HFFc6 (cell line): ENCODE measurements at places on chromosomes 6 and 20. TPM values are rescaled to one million over a fixed set of nuclear protein-coding genes. Genes with fewer than 3 reads are reported as not detected.

KCNB1 gene
- total RNA-seq, result 0.05 to 0.27 TPM (median 0.18 TPM) in 3 replicates

SYCP2L gene
- not detected in 2 replicates for total RNA-seq

RIPOR3 gene
- 0.07 to 0.16 TPM (median 0.11 TPM) in 3 replicates for total RNA-seq

TPD52L1 gene
- total RNA-seq, result 11.2 to 32.6 TPM (median 15.4 TPM) in 3 replicates

HTR1E gene
- not detected in 3 replicates for total RNA-seq

VSTM2L gene
- 0.55 TPM in 1 of 2 replicates, not detected in the other for total RNA-seq

DNA sequence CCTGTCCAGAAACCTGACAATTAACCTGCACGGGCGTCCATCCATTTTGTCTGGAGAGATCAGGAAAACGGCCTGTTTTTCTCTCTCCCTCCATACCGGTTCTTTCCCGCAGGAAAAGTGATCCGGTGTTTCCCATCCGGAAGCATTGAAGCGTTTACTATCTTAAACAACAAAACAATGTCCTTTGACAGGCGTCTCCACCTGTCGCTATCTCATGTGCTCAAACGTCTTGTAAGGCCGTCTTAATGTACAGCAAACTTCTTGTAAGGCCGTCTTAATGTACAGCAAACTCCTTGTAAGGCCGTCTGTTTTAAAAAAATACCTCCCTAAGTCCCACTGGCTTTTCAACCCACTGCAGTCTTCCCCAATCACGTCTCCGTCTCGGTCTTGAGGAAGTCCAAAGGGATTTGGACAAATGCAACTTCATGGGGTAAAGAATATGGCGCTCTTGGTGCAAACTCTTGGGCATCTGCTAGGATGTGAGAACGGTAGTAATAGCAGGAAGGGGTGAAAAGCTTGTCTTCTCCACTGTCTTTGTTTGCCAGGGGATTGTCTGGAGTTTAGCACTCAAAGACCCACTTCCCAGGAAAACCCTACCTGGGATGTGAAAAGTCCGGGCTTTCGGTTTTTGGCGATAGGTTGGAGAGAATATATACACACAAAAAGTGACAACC is 29.9 kb upstream of the TRIM27 start:
- peak overlapping the region; percentile 88 for H3K4me3 ChIP-seq
- peaks cover 6% of the 10 kb centered on the region for H3K27me3 ChIP-seq
- DNase-seq, result no peak
- H3K27ac ChIP-seq, result no peak overlapping the region

DNA sequence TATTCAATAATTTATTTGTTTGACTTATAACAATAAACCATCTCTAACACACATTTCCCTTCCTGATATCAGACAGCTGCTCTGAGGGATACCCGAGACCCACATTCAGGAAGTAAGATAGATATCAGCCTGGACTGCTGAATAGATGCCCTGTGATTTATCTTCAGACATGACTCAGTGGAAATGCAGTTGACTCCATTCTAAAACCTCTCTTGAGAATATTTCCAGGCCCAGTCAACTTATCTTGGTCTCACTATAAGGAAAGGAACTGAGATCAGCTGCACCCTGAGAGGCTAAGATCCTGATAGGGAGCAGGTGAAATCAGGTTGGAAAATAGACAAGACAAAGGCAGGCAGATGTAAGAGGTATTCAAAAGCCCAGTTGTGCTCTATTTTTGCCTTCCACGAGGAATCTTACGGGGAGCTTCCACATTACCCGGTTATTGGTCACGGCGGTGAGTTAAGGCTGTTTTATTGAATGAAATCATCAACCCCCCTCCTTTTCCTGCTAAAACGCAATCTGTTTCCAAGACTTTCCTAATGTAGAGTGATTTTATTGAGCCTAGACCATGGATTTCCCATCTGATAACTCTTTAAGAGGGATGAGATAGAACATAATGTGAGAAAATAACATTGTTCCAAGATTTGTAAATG is 25.5 kb downstream of the C6orf15 start:
- H3K27ac ChIP-seq, result peak overlapping the region; percentile 85
- H3K4me1 ChIP-seq, result peaks cover 41% of the 10 kb centered on the region
- peaks cover 2% of the 10 kb centered on the region; the same call in 1 of the 2 replicates for H3K27me3 ChIP-seq
- no peaks in the 10 kb centered on the region for H3K36me3 ChIP-seq
- DNase-seq, result peak; percentile 78

DNA sequence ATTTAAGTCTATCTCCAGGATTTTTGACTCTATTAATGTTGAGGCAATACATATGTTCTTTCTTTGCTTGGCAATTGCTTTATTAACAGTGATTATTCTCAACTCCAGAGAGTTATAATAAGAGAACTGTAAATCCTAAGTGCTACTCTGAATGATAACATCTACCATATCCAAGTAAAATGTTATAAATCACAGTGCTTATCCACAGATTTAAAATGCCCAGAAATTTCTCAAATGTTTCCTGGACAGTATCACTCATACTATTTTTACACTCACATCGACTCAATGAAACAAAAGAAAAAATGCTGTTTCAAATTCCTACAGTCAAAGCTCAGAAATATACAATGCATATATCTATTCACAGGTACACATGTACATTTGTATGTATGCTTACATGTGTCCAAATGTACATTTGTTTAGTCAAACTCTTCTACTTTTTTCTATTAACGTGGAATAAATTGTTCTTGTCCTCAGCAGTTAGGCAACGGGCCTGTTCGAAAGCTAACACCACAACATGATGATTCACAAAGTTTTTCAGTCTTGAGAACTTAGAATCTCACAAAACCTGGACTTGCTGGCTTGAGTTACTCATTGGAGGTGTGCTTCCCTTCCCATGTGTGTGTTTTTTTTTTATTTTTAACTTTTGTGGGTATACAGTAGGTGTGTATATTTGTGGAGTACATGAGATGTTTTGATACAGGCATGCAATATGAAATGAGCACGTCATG is 193.0 kb downstream of the GJA10 start:
- H3K36me3 ChIP-seq, result no peaks in the 10 kb centered on the region
- H3K27me3 ChIP-seq, result peaks cover 3% of the 10 kb centered on the region; the same call in 1 of the 2 replicates
- no peak for DNase-seq
- no peaks in the 10 kb centered on the region for H3K4me1 ChIP-seq

DNA sequence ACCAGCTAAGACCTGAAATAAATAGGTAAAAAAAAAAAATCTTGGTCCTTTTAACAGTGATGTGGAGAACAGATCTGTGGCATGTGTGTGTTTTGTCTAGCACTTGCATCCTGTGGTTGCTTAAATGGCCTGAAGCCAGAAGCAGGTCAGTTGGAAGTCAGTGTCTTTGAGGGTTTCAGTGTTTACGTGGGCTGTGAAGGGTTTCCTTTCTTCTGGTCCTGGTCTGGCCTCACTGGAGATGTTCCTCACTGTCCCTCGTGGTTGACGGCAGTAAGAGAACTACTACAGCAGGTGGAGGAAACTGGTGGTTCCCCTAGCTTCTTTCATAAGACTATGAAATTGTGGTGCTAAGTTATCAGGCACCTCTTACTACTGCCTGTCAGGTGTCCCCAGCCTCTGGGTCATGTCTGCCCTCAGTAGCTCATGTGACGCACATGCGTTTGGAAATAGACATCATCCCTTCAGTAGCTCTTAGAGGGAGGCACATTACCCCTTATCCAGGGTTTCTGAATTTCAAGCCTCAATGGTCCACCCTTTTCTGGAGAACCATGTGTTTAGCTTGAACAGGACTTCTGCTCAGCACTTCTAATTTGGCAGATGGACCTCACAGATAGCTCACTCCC is 59.4 kb upstream of the SCP2D1 start:
- H3K4me3 ChIP-seq, result no peak overlapping the region
- no peak overlapping the region for H3K27ac ChIP-seq
- H3K36me3 ChIP-seq, result no peaks in the 10 kb centered on the region
- H3K4me1 ChIP-seq, result no peaks in the 10 kb centered on the region

- H3K27ac ChIP-seq, result no peak overlapping the region
- H3K4me3 ChIP-seq, result no peak overlapping the region
- peaks cover 4% of the 10 kb centered on the region; the same call in 1 of the 2 replicates for H3K36me3 ChIP-seq
- H3K4me1 ChIP-seq, result no peaks in the 10 kb centered on the region
These were observed 629.0 kb downstream of the EPHA7 start for GRCh38 chr6:92790381-92790780.

- peaks cover 24% of the 10 kb centered on the region for H3K4me1 ChIP-seq
- DNase-seq, result no peak
- no peak overlapping the region for H3K27ac ChIP-seq
These were observed 90.4 kb downstream of the CARMIL1 start for GRCh38 chr6:25369433-25370177.

DNA sequence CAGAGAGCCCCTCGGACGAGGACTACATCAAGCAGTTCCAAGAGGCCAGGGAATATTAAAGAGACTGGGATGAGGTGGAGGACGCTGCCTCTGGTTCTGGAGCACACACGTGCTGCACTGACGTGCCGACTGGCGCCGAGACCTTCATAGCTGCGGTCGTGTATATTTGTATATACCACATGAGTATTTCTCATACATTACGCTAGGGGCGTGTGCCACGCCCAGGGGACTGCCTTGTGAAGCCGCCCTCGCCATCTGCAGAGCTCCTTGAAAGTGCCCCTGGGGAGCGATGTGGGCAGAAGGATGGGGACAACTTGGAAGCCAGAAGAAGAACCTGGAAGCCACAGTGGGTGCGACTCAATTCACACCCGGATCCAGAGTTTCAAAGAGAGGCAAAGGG is 78.3 kb downstream of the ISM1 start:
- H3K27ac ChIP-seq, result no peak overlapping the region
- no peak overlapping the region for H3K4me3 ChIP-seq
- no peaks in the 10 kb centered on the region; the same call in none of the 2 replicates for H3K27me3 ChIP-seq
- no peaks in the 10 kb centered on the region for H3K4me1 ChIP-seq
- DNase-seq, result no peak
- H3K36me3 ChIP-seq, result no peaks in the 10 kb centered on the region

GRCh38 chr6:52297433-52297832 is 12.9 kb upstream of the MCM3 start:
- H3K4me3 ChIP-seq, result no peak overlapping the region
- DNase-seq, result no peak
- no peaks in the 10 kb centered on the region for H3K36me3 ChIP-seq
